Aorta (tissue), 5 donors: ENCODE measurements at places on chromosomes 7 and 10. TPM values are rescaled to one million over a fixed set of nuclear protein-coding genes. Genes with fewer than 3 reads are reported as not detected.

The ITIH2 gene
- polyA plus RNA-seq = not detected

The SLC18A3 gene
- polyA plus RNA-seq = not detected

The HERC4 gene
- polyA plus RNA-seq = 28.0 TPM

The HGF gene
- 9.9 TPM for polyA plus RNA-seq

The GARIN1A gene
- 1.8 TPM for polyA plus RNA-seq

The ERCC6 gene
- polyA plus RNA-seq = 8.5 TPM

The PON3 gene
- polyA plus RNA-seq = not detected

The HOXA7 gene
- polyA plus RNA-seq = 3.3 TPM

The CCDC7 gene
- 1.8 TPM for polyA plus RNA-seq

The VIPR2 gene
- 3.3 TPM for polyA plus RNA-seq

The HKDC1 gene
- polyA plus RNA-seq = 3.1 TPM

The ADAM22 gene
- 0.23 TPM for polyA plus RNA-seq

The NANOS1 gene
- polyA plus RNA-seq = 1.3 TPM

The RBP4 gene
- polyA plus RNA-seq = 12.1 TPM

The SOSTDC1 gene
- polyA plus RNA-seq = not detected

The MTPN gene
- 63.0 TPM for polyA plus RNA-seq

The STARD3NL gene
- polyA plus RNA-seq = 26.6 TPM

The FGL2 gene
- 104 TPM for polyA plus RNA-seq

The LRGUK gene
- polyA plus RNA-seq = 0.59 TPM

The UPF2 gene
- polyA plus RNA-seq = 16.0 TPM

The MUC3A gene
- polyA plus RNA-seq = 5.5 TPM
